Naive thymus-derived CD4-positive, alpha-beta T cell (primary cell): ENCODE measurements at places on chromosomes 7 and 10.

GRCh38 chr7:71140264-71140663 is 8.3 kb downstream of the GALNT17 start:
- no peaks in the 10 kb centered on the region for H3K36me3 ChIP-seq
- DNase-seq = no peak
- H3K4me1 ChIP-seq = no peaks in the 10 kb centered on the region
- no peak overlapping the region for H3K27ac ChIP-seq
- H3K4me3 ChIP-seq = no peak overlapping the region
- H3K27me3 ChIP-seq = no peaks in the 10 kb centered on the region

DNA sequence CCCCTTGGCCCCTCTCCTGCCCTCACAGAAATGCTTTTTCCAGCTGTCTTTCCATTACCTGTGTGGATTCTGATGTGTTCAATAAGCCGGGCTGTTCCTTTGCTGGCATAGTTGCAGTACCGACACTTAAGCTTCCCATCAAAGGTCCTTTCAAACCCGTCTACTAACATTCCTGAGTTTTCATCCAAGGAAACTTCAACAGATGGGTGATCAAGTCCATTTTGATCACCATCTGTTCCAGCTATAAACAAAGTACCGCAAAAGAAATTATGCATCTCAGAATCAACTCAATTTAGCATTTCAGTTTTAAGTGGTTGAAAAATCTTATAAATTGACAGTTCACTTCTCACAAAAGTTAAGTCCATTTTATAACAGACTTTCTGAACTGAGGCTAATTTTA is 12.7 kb downstream of the IKZF5 start:
- H3K36me3 ChIP-seq = peaks cover 11% of the 10 kb centered on the region
- H3K27me3 ChIP-seq = no peaks in the 10 kb centered on the region
- no peak overlapping the region for H3K27ac ChIP-seq

DNA sequence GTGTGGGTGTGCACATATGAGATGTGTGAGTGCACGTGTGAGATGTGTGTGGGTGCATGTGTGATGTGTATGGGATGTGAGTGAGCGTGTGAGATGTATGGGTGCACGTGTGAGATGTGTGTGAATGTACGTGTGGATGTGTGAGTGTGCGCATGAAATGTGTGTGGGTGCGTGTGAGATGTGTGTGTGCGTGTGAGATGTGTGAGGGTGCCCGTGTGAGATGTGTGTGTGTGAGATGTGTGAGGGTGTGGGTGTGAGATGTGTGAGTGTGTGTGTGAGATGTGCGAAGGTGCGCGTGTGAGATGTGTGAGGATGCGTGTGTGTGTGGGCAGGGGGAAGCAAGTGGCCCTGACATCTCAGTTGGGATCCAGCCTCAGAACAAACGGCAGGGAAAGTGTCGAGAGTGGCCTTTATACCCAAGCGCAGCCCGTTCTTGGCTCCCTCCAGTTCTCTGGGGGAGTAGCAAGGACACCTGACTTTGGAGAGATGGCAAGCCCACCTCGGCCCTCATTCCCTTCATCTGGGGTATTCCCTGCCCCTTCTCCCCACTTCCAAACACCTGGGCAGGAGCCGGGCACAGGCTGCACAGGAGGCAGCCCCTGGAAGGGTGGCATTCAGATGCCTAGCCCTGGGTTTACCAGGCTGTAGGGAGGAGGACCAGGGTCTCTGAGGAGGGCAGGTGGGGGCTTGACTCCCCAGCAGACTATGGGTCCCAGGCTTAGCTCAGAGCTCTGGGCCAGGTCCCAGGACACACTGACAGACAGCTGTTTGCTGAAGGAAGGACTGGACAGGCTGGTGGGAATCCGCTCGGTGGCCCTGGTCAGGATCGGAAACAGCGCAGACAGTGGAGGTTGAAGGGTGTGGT is 31.6 kb downstream of the PPIF start:
- DNase-seq = peak; percentile 17
- H3K27me3 ChIP-seq = no peaks in the 10 kb centered on the region
- H3K4me3 ChIP-seq = no peak overlapping the region
- no peak overlapping the region for H3K27ac ChIP-seq

GRCh38 chr7:50450590-50451032 is 461 bp upstream of the FIGNL1 start:
- H3K27ac ChIP-seq = peak overlapping the region; percentile 94
- no peaks in the 10 kb centered on the region for H3K27me3 ChIP-seq
- H3K36me3 ChIP-seq = no peaks in the 10 kb centered on the region
- DNase-seq = peak; percentile 29
- H3K4me1 ChIP-seq = peaks cover 13% of the 10 kb centered on the region

DNA sequence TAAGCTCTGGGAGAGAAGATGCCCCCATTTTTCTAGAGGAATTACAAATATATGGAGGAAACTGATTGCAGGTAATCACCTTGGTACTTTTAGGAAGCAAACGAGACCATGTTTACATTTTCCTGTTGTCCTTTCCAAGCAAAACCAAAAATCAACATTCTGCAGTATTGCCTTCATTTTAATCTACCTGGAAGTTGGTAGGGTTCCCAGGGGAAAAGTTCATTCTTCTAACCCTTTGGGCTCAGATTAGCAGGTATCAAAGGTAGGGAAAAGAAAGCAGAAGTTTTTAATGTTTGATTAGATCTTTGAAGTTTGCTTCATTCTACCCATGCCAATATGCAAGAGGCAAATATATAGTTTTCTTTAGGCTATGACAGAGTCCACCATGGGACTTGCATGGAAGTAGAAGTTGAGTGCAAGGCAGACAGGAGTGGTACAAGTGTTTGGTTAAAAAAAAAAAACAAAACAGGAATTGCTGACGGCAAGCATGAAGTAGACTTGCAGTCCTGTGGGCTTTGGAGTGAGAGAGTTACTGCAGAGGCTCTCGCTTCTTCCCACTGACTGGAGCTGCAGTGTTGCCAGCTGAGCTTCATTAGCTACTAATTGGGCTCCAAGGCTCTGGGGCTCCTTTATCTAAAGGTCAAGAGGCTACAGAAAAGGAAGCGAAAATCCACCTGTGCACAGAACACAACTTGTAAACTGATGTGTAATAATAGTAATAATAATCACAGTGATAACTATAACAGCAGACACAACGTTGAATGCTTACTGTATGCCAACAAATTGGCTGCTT is 28.9 kb upstream of the ASAH2 start:
- no peak overlapping the region for H3K27ac ChIP-seq
- H3K36me3 ChIP-seq = no peaks in the 10 kb centered on the region
- H3K27me3 ChIP-seq = no peaks in the 10 kb centered on the region
- H3K4me1 ChIP-seq = no peaks in the 10 kb centered on the region

DNA sequence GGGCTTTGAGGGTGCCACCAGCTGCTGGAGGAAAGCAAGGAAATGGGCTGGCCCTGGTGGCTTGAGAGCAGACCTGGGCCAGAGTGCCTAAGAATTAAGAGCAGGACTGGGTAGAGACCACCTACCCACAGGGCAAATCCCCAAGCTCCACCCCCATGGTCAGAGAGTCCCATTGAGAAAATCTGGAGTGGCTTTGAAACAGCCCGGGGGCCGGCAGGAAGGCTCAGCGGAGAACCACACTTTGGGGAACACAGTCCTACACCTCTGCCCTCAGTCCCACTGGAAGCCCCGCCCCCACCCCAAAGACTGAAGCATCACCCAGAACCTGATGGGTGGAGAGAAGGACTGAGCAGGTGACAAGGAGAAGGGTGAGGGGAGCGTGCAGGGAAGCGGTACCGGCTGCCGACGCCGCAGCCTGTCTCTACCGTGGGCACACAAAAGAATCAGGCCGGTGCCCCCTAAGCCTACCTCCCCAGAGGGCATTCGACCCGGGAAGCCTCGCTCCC is 3.6 kb downstream of the SMARCD3 start:
- H3K4me3 ChIP-seq = peak overlapping the region; percentile 52
- H3K27ac ChIP-seq = no peak overlapping the region
- H3K36me3 ChIP-seq = no peaks in the 10 kb centered on the region

- no peak for DNase-seq
- H3K36me3 ChIP-seq = no peaks in the 10 kb centered on the region
- H3K27ac ChIP-seq = no peak overlapping the region
- H3K27me3 ChIP-seq = no peaks in the 10 kb centered on the region
- no peak overlapping the region for H3K4me3 ChIP-seq
These were observed 577.0 kb downstream of the TYW1 start for GRCh38 chr7:67573639-67574038.

- DNase-seq = no peak
- H3K27ac ChIP-seq = no peak overlapping the region
- no peaks in the 10 kb centered on the region for H3K36me3 ChIP-seq
These were observed 29.3 kb downstream of the KMT2C start for GRCh38 chr7:152406491-152406890.

DNA sequence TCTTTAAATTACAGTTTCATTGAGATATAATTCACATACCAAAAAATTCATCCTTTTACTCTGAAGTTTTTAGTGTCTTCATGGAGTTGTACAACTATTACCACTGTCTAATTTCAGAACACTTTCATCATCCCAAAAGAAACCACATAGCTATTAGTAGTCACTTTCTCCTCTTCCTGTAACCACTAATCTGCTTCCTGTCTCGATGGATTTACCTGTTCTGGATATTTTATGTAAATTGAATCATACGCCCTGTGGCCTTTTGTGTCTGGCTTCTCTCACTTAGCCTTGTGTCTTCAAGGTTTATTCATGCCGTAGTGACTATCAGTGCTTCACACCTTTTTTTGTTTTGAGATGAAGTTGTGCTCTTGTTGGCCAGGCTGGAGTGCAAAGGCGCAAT is 135.5 kb downstream of the DOCK1 start:
- no peak overlapping the region for H3K27ac ChIP-seq
- H3K4me3 ChIP-seq = no peak overlapping the region
- no peaks in the 10 kb centered on the region for H3K4me1 ChIP-seq
- no peaks in the 10 kb centered on the region for H3K36me3 ChIP-seq

DNA sequence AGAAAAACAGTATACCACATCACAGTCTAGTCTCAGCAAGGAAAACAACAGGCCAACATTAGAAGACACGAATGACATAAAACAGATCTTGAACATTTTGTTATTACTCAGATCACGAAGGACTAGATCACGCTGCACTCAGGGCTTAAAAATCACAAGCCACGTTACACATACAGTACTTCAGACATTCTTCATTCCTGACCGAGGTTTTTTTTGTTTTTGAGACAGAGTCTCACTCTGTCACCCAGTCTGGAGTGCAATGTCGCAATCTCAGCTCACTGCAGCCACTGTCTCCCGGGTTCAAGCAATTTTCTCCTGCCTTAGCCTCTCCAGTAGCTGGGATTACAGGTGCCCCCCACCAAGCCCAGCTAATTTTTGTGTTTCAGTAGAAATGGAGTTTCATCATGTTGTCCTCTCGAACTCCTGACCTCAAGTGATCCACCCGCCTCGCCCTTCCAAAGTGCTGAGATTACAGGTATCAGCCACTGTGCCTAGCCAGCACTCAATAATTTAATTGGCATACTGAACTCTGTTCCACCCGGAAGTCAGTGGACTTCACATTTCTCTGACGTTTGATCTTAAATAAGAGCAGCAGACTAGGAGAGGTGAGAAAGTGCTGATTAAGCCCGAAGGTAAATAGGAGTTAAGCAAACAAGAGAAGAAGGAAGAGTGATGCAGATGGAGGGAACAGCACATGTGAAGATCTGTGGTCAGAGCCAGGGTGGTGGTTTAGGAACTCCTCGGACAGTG is 3.5 kb downstream of the AIMP2 start:
- no peaks in the 10 kb centered on the region for H3K4me1 ChIP-seq
- no peak overlapping the region for H3K4me3 ChIP-seq
- H3K36me3 ChIP-seq = no peaks in the 10 kb centered on the region
- no peak overlapping the region for H3K27ac ChIP-seq
- H3K27me3 ChIP-seq = no peaks in the 10 kb centered on the region

DNA sequence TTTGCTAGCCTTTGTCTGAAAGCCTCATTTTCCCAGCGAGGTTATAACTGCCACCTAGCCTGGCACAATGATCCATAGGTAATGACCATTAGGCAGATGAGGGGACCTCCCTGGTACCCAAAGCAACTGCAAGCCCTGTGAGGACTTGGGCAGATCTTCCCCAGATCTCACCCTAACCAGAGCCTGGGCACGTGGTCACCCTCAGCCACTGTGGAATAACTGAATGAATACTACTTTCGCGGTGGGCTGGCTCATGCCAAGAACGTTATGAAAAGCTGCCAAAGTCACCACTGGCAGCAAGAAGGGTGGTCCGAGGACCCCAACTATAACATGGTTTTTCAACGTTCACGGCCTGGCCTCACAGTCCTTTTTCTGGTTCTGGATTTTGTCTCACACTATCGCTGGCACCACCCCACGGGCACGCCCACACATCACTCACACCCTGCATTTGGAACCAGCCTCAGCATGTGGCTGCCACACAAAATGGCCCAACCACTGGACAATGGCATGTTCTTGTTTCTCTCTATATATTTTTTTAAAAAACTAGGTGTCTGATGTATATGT is 3.4 kb downstream of the PRKAG2 start:
- no peaks in the 10 kb centered on the region for H3K27me3 ChIP-seq
- peaks cover 7% of the 10 kb centered on the region for H3K4me1 ChIP-seq
- no peak for DNase-seq
- H3K27ac ChIP-seq = no peak overlapping the region

DNA sequence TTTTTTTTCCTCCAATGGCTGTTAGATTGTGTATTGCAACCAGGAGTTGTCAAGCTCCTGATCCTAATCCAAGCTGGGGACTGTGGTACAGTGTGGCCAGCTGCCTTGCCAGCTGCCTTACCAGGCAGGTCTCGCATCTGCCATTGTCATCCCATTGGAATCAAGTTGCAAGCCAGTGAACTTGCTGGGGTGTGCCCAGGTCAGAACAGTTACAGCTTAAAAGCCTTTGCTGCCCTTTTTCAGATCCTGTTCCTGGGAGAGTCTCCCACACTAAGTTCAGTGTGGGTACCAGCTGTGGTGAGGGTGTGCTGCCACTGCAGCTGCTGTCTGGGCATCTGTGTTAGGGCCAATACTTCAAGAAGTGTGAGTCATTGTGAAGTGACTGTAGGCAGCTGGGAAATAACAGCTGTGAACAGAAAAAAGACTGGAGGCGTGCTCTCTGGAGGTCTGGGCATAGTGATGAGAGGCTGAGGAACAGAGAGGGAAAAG is 72.8 kb downstream of the CCNY start:
- no peaks in the 10 kb centered on the region for H3K27me3 ChIP-seq
- no peak overlapping the region for H3K27ac ChIP-seq
- no peak overlapping the region for H3K4me3 ChIP-seq
- no peak for DNase-seq

DNA sequence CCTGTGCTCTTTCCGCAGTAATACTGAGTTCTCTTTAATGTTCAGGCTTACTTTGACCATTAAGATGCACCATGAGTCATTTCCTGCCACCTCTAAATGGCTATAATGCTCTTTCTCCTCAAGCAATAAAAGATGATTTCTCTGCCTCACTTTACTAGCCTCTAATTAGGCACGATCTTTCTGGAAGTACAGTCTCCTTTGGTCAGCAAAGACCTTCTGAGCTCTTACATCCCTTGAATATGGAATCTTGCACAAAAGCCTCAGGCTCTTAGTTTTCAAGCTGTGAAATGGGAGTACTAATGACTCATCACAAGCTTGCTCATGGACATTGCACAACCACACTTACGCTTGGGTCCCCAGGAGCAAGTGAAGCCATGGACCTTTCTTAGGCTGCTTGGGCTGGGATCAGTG is 85.9 kb downstream of the FRMD4A start:
- no peaks in the 10 kb centered on the region for H3K27me3 ChIP-seq
- no peaks in the 10 kb centered on the region for H3K4me1 ChIP-seq
- H3K27ac ChIP-seq = no peak overlapping the region
- DNase-seq = no peak

GRCh38 chr10:16439295-16439694 is 2.5 kb downstream of the PTER start:
- DNase-seq = no peak
- H3K27ac ChIP-seq = no peak overlapping the region
- H3K4me1 ChIP-seq = peaks cover 28% of the 10 kb centered on the region
- H3K4me3 ChIP-seq = no peak overlapping the region
- peaks cover 7% of the 10 kb centered on the region for H3K36me3 ChIP-seq
